ENCODE measurements at places on chromosomes 11 and 22.

DNA sequence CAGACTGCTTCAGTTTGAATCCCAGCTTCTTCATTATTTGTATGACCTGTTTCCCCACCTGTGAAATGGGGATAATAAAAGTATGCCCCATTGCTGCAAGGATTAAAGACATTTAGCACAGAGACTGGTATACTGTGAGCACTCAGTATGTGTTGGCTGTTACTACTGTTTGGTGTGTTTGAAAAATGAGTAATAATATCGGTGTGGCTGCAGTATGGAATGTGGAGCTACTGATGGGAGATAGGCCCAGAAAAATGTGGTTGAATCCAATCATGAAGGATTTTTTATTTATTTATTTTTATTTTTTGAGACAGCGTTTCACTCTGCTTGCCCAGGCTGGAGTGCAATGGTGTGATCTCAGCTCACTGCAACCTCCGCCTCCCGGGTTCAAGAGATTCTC, 9.1 kb upstream of the C1QTNF4 start:
- no peak for DNase-seq

GRCh38 chr11:78189174-78189724, 530 bp downstream of the USP35 start:
- DNase-seq, result no peak

- no peak for DNase-seq
Measured at GRCh38 chr11:123976770-123977560, 616 bp downstream of the OR10S1 start.

DNA sequence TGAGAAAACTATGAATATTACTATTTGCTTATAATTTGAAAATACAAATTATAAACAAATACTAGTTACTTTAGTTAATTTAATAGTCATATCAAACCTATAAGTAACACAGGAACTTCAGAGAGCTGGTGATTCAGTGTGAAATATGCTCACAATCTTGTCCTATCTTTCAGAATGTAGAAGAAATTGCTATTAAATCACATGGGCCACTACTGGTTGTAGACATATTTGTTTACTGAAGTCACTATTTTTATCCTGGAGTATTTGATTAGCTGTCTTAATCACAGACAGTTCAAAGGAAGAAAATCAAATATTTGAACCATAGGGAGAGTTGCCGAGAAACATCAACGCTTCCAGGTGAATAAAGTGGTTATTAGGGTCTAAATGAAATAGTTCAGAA, 187.6 kb upstream of the ANO3 start:
- DNase-seq, result no peak

GRCh38 chr11:24636291-24636629, 139.4 kb downstream of the LUZP2 start:
- no peak for DNase-seq

- DNase-seq, result no peak
Measured at GRCh38 chr11:62428871-62429560, 10.2 kb downstream of the SCGB1A1 start.

GRCh38 chr11:20310596-20311394, 52.7 kb upstream of the HTATIP2 start:
- DNase-seq, result no peak

DNA sequence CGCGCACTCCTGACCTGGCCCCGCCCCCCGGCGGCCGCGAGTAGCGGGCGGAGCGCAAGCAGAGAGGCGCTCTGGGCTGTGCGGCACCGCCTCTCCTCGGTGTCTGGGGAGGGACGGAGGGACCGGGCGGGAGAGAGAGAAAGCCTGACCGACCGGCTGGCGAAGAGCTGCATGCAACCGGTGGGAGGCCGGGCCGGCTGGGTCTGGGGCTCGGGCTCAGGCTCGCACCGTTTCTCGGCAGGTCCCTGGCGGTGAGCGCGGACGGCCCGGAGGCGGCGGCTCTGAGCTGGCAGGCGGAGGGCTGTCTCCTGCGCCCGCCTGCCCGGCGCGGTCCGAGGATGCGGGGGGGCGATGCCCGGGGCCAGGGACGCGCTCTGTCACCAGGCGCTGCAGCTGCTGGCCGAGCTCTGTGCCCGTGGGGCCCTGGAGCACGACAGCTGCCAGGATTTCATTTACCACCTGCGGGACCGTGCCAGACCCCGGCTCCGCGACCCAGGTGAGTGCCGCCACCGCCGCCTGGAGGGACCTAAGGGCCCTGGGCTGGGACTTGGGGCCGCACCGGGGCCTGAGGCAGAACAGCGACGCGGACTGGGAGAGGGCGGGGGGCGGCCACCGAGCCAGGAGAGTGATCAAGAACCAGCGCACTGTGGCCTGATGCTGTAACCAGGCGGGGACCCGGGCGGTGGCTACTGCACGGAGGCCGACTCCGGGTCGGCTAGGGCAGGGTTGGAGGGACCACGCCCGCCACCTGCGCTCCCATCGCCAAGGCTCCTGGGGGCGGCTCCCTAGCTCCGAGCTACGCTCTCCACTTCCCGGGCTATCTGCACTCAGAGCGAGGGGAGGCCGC, at the start of gene SYT9:
TSS of gene SYT9 (plus strand) at position 69 of the 847 bp plus-strand sequence. CDS start at position 352, 283 bp downstream.
- DNase-seq, result peak; percentile 6

- no peak for DNase-seq
Measured at GRCh38 chr11:101390539-101390938, 193.3 kb downstream of the TRPC6 start.

- no peak for DNase-seq
Measured at GRCh38 chr11:133746663-133747306, 98.5 kb downstream of the SPATA19 start.

DNA sequence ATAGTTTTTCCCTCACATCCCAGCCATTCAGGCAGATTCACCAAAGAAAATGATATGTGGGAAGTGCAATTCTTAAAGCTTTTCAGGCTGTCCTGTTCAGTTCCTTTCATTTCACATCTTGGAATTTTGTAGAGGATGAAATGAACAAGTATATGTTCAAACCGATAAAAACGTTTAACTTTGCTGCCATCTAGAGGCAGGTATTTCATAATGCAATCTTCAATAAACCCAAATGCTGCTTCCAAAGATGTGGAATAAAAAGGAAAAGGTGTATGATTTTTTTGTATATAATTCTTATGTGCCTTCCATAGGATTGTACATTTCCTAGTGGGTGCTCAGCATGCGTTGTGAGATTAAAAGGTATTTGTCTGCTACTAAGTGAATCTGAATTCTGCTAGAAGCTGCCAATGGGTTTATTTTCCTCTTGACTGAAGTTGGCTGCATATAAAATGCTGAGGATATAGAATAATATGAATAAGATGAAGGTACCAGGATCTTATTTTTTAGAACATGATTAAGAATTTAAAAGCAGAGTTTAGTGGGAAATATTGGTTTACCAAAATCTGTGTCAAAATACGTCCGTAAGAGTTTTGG, 199.3 kb downstream of the PGR start:
- no peak for DNase-seq

GRCh38 chr11:107859459-107860239, 1.1 kb upstream of the SLC35F2 start:
- no peak for DNase-seq

DNA sequence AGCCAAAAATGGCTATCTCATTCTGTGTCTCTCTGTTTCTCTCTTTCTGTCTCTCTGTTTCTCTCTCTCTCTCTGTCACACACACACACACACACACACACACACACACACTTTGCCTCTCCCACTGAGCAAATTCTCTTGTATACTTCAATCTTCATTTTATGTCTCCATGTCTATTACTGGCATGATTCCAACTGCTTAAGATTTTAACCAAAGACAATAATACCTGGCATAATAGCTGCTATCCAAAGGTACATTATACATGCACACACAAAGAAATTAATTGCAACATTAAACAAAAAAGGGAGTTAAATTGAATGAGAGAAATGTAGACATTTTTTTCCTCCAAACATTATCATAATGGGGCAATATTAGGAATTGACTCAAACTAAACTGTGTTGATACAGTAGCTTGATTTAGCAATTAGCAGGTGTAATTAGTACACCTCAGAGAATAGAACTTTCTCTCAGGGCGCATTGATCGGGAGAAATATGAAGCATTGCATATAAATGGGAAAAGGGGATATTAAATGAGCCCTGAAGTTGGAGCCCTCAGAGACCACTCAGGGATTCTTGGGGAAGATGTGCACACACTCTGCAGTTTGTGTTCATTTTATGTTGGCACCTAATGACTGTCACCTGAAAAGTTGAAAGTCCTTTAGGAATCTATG, 17.4 kb upstream of the SLC1A2 start:
- no peak for DNase-seq

DNA sequence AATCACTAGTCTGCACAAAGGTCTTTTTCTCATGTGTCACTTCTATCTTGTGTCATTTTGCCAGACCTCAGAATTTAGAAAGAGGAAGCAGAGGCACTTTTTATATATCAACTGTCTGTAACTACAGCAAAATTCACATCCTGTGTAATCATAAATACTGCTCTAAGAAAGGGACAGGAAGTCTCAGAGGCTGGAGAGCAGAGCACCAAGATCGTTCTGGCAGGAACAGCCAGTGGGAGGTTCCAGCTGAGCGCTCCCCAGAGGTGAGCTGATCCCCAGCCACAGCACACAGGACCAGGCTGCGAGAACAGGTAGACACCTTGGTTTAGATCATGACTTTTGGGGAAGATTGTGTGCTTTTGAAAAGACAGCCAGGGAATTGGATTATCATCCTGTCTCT, at the start of gene MS4A7:
TSS of gene MS4A7 (plus strand) at position 179 of the 400 bp plus-strand sequence. CDS start 4,610 bp downstream, outside the sequence.
- no peak for DNase-seq

DNA sequence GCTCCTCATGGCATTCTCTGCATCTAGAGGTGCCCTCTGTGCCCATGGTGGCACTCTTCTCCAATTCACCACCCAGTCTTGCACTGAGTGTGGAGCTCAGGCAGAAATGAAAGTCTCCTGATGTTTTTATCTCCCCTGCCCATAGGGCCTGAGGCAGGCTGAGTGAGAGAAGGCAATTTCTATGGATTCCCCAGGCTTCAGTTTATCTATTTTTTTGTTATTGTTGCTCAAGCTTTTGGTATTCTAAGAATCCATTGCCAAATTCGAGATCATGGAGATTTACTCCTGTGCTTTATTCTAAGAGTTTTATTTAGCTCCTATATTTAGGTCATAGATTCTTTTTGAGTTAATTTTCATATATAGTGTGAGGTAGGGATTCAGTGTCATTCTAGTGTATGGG, 40.7 kb downstream of the TSPAN18 start:
- no peak for DNase-seq

DNA sequence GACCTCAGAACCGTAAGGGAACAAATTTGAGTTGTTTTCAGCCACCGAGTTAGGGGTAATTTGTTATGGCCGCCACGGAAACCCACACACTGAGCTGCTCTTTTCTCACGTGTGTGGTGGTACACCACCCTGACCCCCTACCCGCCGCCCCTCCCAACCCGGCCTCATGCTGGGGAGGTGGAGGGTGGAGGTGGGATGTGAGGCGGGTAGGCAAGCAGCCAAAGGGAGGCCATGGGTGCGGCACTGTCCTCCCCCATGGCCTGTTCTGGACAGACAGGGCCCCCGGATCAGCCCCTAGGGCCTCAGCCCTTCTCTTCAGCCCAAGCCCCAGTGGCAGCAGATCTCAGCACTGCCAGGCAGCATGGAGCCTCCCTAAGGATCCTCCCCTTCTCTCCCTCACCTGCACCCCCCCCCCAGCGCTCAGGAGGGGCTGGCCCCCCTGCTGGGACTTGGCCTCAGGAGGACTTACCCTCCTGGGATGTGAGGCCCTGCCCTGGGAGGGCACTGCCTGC, 7.9 kb downstream of the PRR5 start:
- no peak for DNase-seq

DNA sequence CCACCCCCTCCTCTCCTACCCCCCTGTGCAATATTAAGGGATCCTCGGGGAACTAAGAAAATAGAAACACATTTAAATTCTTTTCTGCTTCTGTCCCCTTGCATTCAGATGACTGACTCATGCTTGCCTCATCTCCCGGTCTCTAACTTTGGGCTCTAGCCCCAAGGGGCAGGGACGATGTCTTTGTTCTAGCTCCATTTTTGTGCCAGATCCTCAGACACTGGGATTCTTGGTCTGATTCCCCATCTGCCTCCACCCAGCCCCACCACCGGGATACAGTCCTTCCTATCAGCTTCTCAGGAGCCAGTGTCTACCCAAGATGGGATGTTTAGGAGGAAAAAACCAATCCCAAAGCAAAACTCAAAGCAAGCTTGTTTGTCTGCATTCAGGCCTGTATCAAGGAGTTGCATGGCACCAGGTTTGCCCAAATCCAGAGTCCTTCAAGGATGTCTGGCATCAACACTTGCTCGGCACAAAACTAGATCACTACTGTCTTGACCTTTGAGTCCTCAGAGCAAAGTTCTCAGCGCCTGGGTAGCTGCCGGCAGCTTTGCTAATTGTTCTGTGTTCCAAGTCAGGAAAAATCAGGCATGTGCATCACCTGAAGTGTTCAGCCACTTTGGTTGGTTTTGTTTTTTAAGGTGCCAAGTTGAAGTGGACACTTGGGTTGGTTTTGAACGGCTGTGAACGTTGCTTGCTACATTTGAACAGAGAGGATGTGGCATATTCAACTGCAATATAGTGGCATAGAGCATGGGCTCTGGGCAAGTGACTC, 212.8 kb downstream of the DSCAML1 start:
- DNase-seq, result no peak

GRCh38 chr11:37177721-37178120, 579.7 kb upstream of the RAG2 start:
- no peak for DNase-seq

GRCh38 chr22:47144076-47144765, 381.8 kb downstream of the TBC1D22A start:
- no peak for DNase-seq

DNA sequence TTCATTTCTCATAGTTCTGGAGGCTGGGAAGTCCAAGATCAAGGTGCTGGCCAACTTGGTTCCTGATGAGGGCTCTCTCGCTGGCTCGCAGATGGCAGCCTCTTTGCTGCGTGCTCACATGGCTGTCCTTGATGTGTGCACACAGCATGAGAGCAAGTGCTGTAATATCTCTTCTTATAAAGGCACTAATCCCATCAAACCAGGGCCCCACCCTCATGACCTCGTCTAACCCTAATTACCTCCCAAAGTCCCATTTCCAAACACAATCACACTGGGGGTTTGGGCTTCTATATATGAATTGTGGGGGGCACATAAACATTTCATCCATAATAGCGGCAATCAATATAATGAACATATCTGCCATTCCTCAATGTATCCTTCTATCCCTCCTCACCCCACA, 1062.1 kb downstream of the BRD1 start:
- no peak for DNase-seq

DNA sequence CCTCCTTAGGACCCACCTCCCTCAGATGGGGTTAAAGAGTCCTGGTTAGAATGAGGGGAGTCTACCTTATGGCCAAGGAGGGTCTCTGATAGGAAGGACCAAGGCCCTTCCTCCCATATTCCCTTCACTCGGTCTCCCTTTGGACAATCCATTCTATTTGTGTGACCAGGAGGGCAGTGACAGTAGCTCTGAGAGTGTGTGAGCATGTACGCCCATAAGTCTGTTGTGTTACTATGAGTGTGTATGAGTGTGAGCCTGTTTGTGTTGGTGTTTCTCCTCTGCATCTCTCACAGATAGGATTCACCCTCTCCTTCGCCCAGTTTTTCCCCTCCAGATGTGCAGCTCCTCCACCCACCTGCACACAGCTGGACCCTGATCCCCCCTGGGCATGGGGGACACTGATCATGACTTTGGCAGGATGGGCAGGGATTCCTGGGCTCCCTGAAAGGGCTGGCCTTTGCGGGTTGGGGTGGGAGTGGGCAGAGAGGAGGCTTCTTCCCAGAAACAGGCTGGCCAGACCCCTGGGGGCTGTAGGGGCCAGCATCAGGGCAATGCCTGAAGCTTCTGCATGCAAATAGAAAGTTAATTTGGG, 14.5 kb downstream of the PHLDB1 start:
- DNase-seq, result no peak

GRCh38 chr22:27795053-27795452, 6.5 kb downstream of the MN1 start:
- DNase-seq, result no peak

- DNase-seq, result no peak
Measured at GRCh38 chr22:44394246-44395117, 81.7 kb upstream of the SHISAL1 start.
